ENCODE measurements at places on chromosomes 2 and 18.

DNA sequence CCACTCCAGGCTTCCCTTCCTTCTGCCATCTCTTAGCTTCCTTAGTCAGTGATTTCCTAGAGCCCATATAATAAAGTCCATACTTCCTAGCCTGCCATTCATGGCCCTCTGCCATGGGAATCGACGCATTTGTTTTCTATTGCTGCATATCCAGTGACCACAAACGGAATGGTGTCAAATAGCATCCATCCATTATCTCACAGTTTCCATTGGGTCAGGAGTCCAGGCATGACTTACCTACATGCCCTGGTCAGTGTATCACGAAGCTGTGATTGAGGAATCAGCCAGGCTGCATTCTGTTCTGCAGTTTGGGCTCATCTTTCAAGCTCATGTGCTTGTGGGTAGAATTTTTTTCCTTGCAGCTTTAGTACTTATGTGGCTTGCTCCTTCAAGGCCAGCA is 209.7 kb upstream of the EPAS1 start:
- DNase-seq: no peak

DNA sequence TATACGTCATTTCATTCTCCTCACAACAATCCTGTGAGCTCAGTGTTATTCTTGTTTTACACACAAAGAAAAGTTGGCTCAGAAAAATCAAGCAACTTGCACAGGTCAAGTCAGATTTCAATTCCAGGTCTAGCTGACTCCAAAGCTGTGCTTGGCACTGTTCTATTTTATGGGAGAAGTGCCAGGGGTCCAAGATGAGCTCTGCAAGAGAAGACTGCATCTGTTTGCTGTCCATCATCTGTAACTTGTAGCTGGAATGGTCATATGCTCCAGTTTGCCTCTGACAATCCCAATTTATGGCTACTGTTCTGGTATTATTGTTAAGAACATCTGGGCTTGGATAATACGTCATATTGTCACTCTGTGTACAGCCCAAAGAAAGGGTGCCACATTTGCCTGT is 28.9 kb downstream of the KCNF1 start:
- peak; percentile 86 for DNase-seq

GRCh38 chr2:10517351-10518043 is 69.4 kb upstream of the ODC1 start:
- no peak for DNase-seq

DNA sequence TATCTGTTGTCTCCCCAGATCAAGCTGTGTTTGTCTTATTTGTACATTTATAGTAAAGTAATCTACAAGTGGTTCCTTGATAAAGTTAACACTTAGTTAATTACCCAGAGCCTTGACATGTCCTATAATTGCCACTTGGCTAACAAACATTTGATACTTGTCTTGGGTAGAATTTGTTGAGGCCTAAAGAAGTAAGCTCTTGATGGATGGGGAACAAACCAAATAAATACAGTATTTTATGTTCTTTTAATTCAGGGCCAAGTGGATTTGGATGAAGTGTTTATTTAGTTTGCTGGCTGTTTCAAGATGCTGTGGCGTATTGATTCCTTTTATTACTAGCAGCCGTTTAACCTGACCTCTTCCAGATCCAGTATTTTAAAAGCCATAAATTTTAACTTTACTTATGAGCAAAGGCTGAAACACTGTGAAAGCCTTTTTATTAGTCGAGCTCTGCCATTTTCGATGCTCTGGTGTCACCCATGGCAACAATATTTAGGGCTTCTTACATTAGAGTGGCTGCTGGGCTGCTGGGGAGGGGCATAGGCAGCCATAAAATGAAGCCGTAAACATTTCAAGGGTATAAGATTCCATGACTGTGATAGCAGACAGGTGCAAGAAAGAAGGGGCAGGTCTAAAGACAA is 401.6 kb upstream of the NRP2 start:
- DNase-seq: no peak

- DNase-seq: no peak
Measured at GRCh38 chr2:17660219-17660618, 93.4 kb downstream of the SMC6 start.

- no peak for DNase-seq
Measured at GRCh38 chr2:205911306-205911705, 174.7 kb downstream of the INO80D start.

DNA sequence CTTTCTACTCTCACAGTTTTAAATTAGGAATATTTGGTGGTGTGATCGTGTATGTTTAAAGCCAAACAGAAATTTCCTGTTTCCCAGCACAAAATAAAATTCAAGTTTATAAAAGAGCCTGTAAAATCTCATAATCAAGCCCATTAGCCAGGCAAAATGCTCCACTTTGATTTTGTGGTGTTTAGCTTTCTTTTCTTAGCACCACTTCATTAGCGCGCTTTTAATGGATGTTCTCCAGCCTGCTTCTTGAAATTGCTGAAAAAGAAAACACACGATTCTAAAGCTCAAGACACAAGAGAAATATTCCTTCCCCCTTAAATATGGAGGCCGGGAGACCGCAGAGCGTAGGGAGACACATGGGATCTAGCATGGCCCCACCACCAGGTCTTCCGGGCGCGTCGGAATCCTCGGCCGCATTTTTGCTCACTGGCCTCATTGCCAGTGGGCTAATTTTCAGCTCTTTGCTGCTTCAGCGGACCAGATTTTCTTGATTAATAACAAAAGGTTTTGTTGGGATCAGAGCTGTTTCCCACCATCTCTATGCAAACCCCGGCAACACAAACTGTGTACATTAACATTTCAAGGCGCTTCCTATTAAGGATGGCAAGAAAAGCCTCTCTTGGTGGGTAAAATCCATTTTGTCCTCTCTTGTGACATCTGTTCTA is 40.4 kb upstream of the ID2 start:
- DNase-seq: no peak

DNA sequence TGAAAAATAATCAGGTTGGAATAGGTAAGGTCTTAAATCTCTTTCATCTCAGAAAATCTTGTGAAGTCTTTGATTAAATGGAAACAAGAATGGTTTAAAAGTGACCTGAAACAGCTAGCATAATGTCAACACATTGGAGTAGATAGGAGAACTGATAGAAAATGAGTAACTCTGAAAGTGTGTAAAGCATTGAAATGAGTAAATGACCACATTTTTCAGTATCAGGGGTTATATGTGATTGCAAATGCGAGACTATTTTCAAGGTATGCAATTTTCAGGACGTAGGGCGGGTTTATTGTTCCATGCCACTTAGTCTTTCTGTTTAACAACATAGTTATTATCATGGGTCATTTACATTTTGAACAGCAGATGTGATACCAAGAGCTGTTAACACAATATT is 1383.2 kb downstream of the LRP1B start:
- DNase-seq: no peak

- no peak for DNase-seq
Measured at GRCh38 chr2:54416166-54416813, 39.8 kb upstream of the SPTBN1 start.
